ENCODE measurements at places on chromosomes 1 and 21.
A peak's percentile ranks its signal among the peaks of the same experiment; 100 is the strongest.

GRCh38 chr21:31671931-31672330 lies 12.4 kb downstream of the SOD1 start:
- no peak for DNase-seq

GRCh38 chr1:31105646-31106045 lies 40.1 kb upstream of the PUM1 start:
- no peak for DNase-seq

- no peak for DNase-seq
Observed at GRCh38 chr1:74478979-74479378, 33.4 kb downstream of the LRRC53 start.

DNA sequence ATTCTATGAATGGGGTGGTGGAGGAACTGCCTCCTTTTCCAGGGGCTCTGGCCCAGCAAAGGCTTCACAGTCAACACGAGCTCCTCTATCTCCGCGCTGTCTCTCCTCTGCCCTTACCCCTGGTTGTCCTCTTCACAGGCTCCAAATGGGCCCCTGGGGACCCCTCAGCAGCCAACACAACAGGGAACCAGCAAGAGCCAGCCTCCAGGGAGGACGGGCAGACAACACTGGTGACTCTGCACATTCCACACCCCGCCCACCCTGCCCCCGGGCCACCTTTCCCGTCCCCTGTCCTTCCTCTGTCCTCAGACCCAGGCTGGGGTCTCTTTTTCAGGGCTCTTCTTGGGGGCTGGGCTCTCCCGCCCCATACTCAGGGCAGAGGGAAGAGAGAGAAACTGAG lies 17.5 kb upstream of the ETV3 start:
- no peak for DNase-seq

GRCh38 chr1:17799642-17800041 lies 44.5 kb downstream of the ACTL8 start:
- no peak for DNase-seq

DNA sequence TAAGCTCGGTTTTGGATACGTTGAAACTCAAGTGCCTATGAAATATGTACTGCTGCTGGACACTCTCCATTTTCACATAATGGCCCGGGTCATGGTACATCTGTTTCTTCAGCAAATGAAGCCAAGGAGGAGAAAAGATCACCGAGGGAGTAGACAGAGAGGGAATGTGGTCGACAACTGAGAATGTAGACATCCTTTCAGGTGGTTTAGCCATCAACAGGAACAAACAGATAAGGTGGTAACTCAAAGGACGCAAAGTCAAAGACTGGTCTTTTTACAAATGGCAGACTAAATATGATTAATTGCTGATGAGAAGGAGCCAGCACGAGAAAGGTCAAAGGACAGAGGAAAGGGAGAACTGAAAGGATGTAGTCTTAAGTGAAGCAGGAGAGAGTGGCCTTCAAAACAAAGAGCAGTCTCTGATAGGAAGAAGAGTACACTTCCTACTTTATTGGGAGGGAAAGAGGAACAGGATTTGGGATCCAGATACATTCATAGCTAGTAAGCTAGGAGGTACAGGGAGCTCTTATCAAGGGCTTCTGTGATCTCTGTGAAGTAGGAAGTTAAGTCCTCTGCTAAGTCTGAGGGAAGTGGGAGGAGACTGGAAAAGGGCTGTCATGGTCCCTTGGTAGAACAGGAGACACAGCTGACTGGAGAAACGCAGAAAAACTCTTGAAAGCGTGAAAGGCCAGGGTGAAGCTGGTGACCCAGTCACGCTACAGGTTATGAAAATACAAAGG lies 28.3 kb downstream of the NUP133 start:
- DNase-seq: peak; percentile 91

DNA sequence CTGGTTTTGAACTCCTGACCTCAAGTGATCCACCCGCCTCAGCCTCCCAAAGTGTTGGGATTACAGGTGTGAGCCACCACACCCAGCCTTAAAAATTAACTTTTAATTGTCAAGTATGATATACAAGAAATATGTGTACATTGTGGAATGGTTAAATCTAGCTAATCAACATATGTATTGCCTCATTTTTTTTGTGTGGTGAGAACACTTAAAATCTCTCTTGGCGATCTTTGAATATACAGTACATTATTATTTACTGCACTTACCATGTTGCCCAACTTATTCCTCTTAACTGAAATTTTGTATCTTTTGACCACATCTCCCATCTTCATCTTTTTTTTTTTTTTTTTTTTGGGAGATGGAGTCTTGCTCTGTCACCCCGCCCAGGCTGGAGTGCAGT lies 23.3 kb downstream of the THRAP3 start:
- DNase-seq: no peak

DNA sequence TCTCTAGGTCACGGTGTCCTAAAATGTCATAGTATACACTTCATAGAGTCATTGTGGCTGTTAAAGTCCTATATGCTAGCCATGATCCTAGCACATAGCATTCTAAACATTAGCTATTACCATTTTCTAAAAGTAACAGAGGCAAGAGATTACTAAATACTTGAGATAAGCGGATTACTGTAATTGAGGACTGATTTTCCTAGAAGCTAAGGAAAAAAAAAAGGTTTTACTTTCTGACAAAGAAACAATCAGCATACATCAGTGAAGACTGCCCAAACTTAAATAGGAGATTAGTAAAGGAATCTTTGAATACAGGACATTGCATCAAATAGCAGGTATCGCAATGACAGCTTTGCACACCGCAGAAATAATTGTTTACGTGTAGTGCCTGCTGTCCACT lies 91.3 kb upstream of the HNRNPU start:
- no peak for DNase-seq

- DNase-seq: no peak
Observed at GRCh38 chr21:45386728-45387371, 18.1 kb upstream of the COL18A1 start.

GRCh38 chr1:204343802-204344201 lies 15.9 kb downstream of the PLEKHA6 start:
- DNase-seq: no peak

- DNase-seq: no peak
Observed at GRCh38 chr1:80594013-80594412, 1206.7 kb upstream of the ADGRL2 start.

DNA sequence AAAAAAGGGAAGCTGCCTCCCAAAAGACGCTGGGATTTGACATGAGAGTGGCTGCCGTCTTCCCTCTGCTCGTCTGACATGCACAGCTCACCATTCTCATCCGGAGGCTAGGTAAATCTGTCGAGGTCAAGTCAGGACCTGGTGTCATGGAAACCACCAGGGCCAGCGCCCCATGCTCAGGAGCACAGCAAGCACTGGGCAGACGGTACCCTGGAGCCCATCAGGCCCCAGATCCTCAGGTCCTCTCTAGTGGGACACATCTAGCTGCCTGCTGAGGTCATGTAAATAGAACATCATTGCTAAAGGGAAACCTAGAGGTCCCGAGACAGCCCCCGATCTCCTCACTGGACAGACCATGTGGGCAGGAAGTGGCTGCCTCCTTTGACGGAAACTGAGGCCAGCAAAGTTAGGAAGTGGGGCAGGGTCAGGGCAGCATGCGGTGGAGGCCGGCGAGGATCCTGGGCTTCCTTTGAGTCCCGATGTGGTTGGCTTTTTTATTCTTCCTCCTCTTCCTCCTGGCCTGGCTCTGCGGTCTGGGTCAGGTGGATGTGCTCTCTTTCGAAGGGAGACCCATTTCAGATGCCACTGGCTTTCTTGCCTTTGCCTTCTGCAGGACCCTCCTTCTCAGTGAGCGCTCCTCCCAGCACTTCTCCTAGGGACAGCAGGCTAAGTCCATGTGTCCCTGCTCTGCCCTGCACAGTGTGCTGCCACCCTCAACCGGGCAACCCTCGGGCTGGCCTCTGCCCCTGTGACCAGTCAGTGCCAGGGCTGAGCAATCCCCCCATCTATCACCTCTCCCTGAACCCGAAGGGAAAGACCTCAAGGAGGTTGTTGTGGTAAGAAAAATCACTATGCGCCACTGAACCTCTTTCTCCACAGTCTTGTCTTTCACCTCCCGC lies 5.9 kb downstream of the AGT start:
- DNase-seq: no peak

DNA sequence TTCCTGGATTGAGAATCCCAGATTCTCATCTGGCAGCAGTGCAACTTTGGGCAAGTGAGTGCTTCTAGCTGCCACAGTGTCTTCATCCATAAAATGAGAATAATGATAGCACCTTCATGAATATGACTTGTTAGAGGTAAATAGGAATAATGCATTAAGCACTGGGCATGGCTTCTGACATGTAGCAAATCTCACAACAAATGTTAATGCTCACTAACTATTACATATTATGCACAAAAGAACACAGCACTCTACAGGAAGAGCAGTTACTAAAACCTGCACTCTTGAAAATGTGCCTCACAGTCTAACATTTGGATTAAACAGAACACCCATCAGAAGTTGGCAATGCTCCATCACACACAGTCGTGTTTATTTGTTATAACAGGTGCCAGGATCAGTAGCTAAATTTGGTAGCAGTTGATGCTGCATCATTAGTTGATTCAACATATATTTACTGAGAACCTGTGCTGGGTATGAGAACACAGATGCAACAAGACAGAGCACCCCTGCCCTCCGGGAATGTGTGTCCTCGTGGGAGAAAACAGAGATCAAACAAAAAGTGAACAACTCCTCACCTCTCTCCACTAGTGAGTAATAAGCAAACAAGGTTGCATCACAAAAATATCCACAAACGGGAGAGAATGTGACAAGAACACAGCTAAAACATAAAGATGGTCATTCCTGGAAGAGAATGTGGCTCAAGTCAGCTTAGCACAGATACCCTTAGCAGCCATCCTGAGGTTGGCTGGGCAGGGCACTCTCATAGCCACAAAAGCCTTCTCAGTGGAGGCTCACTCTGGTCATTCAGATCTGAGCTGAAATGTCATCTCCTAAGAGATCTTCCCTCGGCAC lies 26.2 kb upstream of the LBR start:
- DNase-seq: no peak

DNA sequence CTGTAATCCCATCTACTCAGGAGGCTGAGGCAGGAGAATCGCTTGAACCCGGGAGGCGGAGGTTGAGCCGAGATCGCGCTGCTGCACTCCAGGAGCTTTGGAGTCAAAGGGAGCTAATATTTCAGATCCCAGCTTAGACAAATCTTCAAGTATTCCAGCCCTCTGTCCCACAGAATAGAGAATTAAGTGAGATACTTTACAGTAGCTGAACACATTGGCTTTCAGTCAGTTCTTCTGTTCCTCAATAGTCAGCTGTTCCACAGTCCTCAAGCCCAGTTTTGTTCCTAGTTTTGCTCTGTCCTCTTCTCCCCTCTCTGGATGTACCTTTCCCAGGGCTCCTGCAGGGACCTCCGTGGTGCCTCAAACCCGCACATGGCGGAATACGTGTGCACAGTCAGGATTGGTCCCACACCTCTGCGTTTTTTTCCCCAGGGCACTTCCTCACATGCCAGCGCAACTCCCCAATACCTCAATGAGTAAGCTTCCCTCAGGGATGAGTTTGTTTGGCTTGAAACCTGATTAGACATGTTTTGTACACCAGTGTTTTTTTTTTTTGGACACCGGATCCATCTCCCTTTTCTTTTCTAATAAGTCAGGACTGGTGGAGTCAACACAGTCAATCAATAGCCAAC lies 1.2 kb downstream of the MFN2 start:
- no peak for DNase-seq

DNA sequence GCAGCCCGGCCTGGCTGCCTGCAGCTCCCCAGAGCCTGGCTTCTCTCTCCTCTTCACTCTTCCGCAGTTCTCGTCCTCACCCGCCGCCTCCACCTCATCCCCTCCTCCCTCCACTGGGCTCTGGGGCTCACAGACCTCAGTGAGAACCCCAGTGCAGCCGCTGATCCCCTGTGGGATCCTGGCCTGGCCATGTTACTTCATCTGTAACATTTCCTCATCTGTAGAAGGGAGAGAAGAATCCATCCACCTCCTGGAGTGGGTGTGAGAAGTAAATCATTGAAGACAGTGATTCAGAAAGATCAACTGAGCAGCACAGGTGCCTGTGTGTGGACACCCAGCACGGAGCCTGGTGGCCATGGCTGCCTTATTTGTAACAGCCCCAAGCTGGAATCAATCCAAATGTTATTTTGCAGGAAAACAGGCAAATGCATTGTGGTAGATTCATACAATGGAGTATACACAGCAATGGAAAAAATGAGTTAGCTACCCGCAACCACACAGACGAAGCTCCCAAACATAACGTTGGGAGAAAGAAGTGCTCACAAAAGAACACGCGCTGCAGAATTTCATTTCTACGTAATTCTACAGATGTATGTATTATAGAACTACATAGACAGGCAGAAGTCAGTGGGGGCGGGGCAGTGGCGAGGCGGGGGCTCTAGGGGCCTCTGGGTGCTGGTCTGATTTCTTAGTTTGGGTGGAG lies 8.7 kb downstream of the LAPTM5 start:
- no peak for DNase-seq

DNA sequence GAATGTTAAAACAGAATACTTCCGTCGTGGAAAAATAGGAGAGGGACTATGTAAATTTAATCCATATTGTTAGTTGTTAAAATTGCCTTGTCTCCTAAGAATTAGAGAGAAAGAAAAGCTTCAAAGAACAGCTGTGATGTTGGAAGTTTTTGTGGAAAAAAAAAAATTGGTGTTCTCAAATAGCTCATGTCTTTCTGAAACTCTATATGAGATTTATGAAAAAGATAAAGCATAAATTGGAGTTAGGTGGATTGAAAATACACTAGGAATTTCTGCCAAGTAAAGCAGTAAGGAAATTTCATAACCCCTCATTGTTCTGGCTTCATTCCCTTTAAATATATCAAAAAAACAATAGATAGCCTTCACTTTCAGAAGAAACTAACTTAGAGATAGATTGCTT lies 274.0 kb upstream of the ADAMTS5 start:
- DNase-seq: no peak

- DNase-seq: no peak
Observed at GRCh38 chr1:85587841-85588240, 7.3 kb downstream of the CCN1 start.

DNA sequence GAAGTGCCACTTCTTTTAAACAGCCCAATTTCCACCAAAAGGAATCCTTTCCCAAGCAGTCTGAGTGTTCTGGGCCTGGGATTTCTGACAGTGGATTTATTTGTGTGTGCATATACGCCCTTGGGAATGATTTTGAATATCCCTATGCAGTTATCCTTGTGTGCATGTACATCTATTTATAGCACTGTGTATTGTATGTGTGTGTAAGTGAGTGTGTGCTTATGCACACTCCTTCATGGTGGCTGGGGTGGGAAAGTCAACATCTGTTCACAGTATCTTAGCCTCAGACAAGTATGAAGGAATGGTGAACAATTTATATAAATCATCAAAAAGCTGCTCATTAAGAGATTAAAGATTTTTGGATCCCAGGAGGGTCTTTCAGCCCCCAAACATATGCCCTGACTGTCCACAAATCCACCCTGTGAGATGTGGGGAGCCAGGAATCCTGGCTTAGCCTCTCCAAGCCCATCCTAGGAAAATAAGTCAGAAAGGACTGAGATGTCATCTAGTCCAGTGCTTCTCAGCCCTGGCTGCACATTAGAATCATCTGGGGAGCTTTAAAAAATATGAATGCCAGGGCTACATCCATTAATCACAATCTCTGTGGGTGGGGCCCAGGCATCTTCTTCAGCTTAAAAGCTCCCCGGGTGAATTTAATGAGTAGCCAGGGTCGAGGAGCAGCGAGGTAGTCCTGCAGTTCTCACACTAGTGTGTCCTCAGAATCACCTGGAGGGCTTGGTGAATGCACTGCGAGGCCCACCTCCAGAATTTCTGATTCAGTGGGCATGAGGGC lies 101.4 kb downstream of the PLXNA2 start:
- no peak for DNase-seq
